Effector memory CD8-positive, alpha-beta T cell (primary cell): ENCODE measurements at places on chromosomes 16 and 17.

GRCh38 chr17:67111327-67111726, 67.0 kb downstream of the CACNG1 start:
- DNase-seq = no peak

GRCh38 chr17:57136355-57136754, 51.3 kb downstream of the AKAP1 start:
- DNase-seq = no peak

GRCh38 chr17:8463099-8463498, 27.4 kb downstream of the NDEL1 start:
- DNase-seq = no peak

DNA sequence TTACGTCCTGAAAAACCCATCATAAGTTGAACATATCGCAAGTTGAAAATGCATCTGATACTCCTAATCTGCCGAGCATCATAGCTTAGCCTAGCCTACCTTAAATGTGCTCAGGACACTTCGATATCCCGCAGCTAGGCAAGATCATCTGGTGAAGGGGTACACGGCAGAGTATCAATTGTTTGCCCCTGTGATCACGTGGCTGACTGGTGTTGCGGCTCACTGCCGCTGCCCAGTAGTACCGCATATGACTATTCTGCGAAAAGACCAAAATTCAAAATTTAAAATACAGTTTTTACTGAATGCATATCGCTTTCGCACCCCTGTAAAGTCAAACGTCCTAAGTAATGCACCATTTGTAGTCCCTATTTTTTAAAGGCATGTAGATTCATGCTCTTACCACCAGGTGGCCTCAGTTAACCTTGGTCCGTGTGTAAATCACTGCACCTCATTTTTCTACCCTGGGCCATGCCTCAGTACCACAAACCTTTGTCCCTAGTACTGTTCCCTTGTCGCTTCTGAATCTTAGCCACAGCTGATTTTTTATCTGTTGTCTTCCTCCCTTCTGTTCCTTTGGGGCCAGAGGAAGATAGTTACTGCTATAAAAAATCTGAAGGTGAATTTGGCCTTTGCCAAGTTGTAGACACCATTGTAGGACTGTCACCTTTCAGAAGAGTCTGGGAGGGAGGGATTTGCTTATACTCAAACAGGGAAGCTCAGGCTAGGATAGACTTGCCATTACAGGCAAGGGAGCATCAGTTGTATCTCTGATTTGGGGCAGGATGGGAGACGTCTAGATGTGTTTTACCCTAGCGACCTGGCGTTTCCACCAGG, 34.4 kb downstream of the WWP2 start:
- DNase-seq = peak; percentile 12

DNA sequence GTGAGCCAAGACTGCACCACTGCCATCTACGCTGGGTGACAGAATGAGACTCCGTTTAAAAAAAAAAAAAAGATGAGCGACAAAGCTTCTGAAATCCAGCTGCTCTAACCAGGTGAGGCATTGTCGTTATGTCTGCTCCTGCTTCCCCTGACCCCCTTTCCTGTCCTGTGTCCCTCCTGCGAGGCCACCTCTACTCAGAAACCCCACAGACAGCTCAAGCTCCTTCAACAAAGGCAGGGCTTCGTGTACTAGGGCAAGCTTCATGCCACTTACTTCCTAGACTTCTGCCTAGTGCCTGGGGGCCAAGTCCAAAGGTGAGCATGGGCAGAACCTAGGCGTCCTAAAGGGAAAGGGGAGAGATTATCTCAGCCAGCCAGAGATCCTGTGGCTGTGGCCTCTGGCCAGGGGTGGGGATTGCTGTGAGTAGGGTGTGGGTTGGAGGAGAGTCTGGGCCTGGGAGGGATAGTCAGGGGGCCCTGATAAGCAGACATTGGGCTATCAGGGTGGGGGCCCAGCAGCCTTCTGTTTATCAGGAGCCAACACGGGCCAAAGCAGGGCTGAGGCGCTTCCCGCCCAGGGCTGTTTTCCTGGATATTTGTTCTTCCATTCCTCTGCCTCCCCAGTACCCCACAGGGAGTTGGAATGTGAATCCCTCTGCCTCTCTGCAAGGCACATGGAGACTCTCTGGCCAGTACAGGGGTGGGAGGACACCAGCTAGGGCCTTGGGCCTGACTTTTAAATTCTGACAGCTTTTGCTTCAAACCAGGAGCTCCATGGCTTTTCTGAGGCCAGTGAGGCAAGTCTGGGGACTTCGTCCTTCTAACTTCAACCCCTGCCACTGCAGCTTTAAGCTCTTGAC, 10.4 kb downstream of the ERAL1 start:
- no peak for DNase-seq

DNA sequence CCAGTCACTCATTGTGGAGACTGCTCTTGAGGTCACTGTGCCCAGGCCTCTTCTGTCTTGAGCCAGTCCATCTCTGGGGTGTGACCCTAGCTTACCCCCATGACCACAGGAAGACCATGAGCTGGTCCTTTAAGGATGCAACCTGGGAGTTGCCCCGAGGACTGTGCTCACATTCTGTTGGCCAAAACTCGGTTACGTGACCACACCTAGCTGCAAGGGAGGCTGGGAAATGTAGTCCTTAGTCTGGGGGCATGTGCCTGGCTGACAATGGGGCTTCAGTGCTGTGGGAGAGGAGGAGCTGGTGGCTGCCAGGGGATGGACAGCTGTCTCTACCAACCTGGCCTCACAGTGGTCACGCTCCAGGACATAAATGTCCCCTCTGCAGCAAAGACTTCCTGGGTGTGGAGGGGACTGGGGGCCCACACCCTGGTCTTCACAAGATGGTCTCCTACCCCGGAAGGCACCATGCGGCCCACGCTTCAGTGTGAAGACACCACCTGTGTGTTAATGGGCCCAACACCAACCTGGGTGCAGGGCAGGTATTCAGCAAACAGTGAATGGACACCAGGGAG, 55.4 kb downstream of the JPH3 start:
- no peak for DNase-seq
